ENCODE measurements at places on chromosomes 12 and 14.

GRCh38 chr14:39739796-39740195 is 307.6 kb upstream of the FBXO33 start:
- DNase-seq, result no peak

GRCh38 chr14:40099316-40099715 is 667.1 kb upstream of the FBXO33 start:
- DNase-seq, result peak; percentile 11

DNA sequence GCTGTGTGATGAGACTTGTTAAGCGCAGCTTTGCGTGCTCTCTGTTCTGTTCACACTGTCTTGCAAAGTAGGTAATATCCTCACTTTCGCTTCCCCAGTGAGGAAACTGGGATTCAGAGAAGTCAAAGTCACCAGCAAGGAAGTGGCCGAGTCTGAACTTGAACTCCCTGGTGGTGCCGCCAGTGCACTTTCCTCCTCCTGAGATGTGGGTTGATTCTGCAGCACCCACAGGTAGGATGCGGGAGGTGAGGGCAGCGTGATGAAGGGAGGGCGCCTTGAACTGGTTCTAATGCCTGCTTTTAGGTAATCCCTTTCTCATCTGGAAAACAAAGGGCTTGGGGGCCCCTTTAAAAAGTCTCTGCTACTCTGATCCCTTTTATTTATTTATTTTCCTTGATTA is 54.9 kb upstream of the IGF1 start:
- DNase-seq, result no peak

GRCh38 chr14:80847070-80847469 is 94.5 kb downstream of the CEP128 start:
- no peak for DNase-seq

DNA sequence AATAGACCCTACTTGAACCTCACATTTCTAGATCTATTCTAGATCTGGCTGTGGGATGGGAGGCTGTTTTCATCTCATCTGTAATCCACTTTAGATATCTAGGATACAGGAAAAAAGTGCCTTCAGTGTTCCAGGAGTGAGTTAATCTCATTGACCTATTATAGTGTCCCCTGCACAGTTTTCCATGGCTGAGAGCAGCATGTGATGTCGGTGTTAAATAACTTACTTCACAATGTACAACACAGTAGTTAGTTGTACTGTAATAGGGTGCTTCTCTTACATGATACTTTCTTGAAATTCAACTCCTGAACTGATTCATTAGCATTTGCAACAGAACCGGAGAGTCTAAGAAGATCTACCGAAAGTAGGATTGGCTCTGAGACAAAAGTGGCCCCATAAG is 62.6 kb downstream of the TMEM117 start:
- DNase-seq, result no peak

GRCh38 chr12:30763053-30763452 is 8.3 kb upstream of the CAPRIN2 start:
- DNase-seq, result no peak

DNA sequence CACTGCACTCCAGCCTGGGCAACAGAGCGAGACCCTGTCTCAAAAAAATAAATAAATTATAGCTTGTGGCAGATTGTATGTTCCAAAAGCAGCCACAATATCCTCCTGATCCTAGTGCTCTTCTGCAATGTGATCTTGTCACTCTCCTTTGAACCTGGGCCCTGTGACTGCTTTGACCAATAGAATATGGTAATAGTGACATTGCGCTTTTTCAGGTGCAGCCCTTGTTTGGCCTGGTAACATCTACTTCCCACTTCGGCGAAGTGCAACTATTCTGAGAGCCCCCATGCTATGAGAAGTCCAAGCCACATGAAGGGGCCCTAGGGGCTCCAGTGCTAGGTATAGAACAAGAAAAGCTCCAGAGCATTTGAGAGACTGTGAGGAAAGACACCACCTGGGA is 31.1 kb upstream of the DENND5B start:
- no peak for DNase-seq

DNA sequence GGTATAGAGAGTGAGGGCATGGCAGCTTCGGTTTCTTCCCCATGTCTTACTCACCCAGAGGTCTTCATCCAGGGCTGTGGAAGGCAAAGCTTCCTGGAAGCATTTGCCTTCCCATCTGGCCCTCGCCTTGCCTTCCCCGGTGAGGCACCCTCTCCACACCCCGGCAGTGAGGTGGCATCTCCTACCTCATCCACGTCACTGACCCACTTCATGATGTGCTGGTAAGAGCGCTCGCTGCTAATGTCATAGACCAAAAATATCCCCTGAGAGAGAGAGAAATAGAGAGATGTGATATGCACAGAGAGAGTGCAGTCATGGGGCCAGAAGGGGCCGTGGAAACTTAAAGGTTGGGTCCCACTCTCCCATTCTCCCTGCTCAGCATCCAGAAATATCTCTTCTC is 8.3 kb upstream of the GPX2 start:
- DNase-seq, result no peak

DNA sequence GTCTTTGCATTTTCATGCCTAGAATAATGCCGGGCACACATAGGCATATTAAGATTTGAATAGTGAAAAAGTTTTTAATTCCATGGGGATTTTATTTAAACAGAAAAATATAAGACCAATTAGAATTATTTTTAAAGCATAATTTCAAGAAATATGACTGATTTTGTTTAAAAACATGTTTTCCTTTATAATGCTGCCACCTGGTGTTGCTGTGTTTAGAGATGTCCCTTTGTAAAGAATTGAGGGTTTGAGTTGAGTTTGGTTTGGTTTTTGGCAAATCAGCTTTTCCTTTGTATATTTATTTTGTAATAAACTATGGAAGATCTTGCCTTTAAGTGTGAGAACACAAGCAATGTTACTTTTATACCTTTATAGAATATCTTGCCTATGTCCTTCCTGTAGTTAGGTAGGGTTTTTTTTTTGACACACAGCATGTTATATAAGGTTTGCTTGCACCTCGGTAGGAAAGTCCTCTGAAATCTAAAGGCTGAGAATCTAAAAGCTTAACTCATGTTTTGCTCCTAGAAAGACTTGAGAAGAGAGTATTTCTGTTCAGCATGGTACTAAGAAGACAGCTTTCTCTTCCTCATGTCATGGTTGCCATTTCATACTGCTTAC is 31.4 kb upstream of the SNAPC1 start:
- peak; percentile 25 for DNase-seq
